ENCODE measurements at places on chromosomes 16 and 17. TPM values are rescaled to one million over a fixed set of nuclear protein-coding genes. Genes with fewer than 3 reads are reported as not detected.

HIC1 gene
- total RNA-seq: 13.9 TPM

CDRT15L2 gene
- total RNA-seq: not detected

B4GALNT2 gene
- total RNA-seq: not detected

CLDN9 gene
- total RNA-seq: not detected

PRSS22 gene
- total RNA-seq: not detected

OR3A2 gene
- total RNA-seq: not detected

SOX9 gene
- 30.3 TPM for total RNA-seq

NUP88 gene
- total RNA-seq: 116 TPM
